ENCODE measurements at places on chromosomes 4 and X.
A peak's percentile ranks its signal among the peaks of the same experiment; 100 is the strongest.

DNA sequence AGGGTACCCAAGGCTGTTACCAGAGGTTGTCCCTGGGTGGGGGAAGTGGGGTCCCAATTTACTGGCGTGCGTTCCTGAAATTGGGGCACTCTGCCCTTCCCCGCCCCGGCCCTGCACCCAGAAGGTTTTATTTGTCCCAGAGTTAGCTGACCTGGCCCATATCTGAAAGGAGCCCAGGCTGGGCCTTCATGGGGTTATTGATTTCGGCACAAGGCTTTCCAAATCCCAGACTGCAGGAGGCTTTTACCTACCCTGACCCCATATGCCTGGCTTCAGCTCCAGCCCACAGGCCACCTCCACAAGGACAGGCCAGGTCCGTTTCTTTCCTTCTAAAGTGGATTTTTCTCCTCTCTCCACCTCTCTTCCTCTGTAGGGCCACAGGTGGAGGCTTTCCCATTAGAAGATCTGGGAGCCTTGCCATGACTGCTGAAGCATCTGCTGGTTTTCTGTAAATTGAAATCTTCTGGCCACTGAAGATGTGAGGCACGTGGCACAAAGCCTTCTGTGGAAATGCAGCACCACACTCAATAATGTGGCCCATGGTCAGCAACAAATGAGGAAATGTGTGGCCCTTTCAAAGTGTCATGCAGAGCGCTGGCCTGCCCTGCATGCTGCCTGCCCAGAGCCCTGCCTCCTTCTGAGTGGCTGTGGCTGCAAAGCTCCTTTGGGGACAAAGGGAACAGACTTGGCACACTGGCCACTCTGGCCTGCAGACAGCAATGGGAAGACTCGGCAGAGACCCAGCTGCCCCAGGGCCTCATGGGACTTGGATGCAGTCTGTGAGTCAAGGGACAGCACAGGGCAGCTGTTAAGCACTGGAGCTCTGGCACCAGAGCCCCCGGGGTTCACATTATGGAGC lies 43.1 kb upstream of the MTM1 start:
- peaks cover 2% of the 10 kb centered on the region for H3K27me3 ChIP-seq
- no peaks in the 10 kb centered on the region for H3K4me1 ChIP-seq
- no peak for DNase-seq
- no peaks in the 10 kb centered on the region for H3K36me3 ChIP-seq
- H3K4me3 ChIP-seq: no peak overlapping the region
- H3K27ac ChIP-seq: no peak overlapping the region

DNA sequence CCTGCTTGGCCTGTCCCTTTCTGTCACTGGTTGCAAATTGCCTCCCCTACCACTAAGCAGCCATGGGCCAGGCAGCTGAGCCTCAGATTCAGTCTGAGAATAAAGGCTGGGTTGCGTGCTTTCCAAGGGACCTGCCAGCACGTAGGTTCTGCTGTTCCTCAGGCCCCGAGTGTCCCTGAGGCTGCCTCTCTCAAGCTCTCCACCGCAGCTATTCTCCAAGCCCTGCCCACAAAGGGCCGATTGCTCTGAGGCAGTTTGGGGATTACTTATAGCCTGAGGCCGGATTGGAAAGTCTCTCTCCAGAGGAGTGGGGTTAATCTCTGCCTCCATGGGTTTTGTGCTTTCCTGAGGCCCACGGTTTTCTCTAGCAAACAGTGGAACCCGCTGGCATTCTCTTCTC lies 590.7 kb downstream of the BCOR start:
- H3K27me3 ChIP-seq: no peaks in the 10 kb centered on the region
- H3K4me3 ChIP-seq: no peak overlapping the region
- DNase-seq: no peak
- H3K27ac ChIP-seq: no peak overlapping the region

DNA sequence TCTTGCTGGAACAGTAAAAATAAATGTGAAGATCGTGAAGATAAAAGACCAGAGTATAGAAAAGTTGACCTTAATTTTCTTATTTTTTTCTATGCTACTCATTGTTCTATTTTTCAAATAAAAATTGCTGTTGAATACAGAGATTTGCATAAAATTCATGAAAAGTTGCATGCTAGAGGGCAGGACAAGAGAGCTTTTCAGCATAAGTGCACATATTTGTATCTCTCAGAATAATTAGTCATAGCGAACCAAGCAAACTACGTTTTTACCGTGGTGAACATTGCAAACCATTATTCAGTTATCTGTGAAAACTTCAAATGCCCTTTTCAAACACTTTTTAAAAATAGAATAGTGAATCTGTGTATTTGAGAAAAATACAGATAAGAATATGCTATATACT lies 26.4 kb upstream of the AFF2 start:
- H3K4me3 ChIP-seq: no peak overlapping the region
- no peak for DNase-seq
- peaks cover 2% of the 10 kb centered on the region for H3K27me3 ChIP-seq
- H3K36me3 ChIP-seq: no peaks in the 10 kb centered on the region
- H3K27ac ChIP-seq: no peak overlapping the region

- no peaks in the 10 kb centered on the region for H3K4me1 ChIP-seq
- H3K27me3 ChIP-seq: no peaks in the 10 kb centered on the region
- no peaks in the 10 kb centered on the region for H3K36me3 ChIP-seq
These were observed 180.8 kb downstream of the RAPGEF2 start for GRCh38 chr4:159283696-159284095.

- no peaks in the 10 kb centered on the region for H3K4me1 ChIP-seq
- no peak overlapping the region for H3K4me3 ChIP-seq
- no peaks in the 10 kb centered on the region for H3K36me3 ChIP-seq
These were observed 145.9 kb downstream of the IRS4 start for GRCh38 chrX:108590496-108590895.

DNA sequence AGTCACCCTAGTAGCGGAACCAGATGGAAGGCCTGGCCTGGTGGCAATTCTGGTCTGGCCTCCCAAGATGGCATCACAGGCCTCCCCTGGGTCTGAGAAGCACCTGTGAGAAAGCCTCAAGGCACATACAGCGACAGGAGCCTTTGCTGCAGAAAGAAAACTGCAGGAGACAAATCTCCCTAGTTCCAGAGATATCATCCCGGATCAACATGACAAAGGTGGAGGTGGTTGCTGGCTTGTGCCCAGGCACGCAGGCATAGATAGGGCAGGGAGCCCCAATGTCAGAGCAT lies 93.6 kb downstream of the BCOR start:
- H3K36me3 ChIP-seq: no peaks in the 10 kb centered on the region
- H3K4me1 ChIP-seq: peaks cover 21% of the 10 kb centered on the region
- peaks cover 21% of the 10 kb centered on the region for H3K27me3 ChIP-seq

DNA sequence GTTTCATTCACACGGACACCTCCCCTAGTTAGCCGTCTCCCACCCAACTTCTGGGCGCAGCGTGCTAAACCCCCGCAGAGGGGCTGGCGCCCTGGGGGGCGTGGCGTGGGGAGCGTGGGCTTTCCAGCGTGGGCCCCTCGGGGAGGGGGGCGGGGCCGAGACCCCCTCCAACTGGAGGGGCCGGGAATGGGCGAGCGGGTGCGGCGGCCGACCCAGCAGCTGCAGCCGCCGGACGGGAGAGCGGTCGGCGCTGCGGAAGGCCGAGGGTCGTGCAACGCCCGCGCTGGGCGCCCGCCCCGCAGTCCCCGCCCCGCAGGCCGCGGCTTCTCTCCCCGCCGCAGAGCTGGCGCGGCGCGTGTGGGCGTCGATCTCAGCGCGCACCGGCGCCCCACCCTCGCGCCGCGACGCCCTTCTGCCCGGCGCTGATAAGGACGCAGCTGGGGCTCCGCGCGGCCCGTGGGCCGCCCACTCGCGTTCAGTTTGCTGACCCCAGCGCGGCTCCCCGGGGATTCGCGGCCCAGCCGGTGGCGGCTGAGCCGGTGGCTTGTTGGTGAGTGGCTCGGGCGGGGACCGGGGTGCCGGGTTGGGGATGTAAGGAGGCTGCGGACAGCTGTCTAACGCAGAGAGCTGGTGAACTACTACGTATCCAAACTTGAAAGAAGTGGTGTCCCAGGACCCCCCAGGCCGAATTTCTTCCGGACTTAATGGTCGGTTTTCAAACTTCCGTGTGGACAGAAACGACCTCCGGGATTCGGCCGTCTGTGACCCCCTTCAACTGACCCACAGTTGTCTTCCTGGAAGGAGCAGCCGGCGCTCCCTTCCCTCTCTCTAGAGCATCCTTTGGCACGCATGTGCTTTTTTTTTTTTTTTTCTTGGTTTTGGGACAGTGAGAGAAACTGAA lies 1.5 kb downstream of the FHDC1 start:
- peaks cover 72% of the 10 kb centered on the region for H3K27me3 ChIP-seq
- peak overlapping the region; percentile 73 for H3K4me3 ChIP-seq
- no peak for DNase-seq
- peaks cover 3% of the 10 kb centered on the region for H3K36me3 ChIP-seq
- H3K4me1 ChIP-seq: peaks cover 18% of the 10 kb centered on the region
- no peak overlapping the region for H3K27ac ChIP-seq

DNA sequence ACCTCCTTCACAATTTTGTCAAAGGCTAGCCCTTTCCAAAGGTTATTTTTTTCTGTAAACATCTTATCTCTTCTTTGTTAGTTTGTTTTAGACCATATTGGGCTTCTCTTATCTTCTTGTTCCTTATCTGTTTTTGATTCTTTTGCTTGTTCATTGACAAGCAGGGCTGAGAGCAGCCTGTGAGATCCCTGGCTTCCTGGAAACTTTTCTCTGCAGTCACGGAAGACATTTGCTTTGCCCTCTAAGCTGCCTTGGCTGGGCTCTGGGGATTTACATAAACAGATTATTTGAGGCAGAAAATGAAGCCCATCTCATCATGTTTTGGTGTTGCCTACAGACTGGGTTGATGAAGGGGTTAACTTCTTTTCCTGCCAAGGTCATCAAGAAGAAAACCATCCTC lies 157.4 kb upstream of the AMOT start:
- H3K27me3 ChIP-seq: no peaks in the 10 kb centered on the region
- no peak overlapping the region for H3K4me3 ChIP-seq
- H3K36me3 ChIP-seq: no peaks in the 10 kb centered on the region
- no peak for DNase-seq
- H3K4me1 ChIP-seq: no peaks in the 10 kb centered on the region

DNA sequence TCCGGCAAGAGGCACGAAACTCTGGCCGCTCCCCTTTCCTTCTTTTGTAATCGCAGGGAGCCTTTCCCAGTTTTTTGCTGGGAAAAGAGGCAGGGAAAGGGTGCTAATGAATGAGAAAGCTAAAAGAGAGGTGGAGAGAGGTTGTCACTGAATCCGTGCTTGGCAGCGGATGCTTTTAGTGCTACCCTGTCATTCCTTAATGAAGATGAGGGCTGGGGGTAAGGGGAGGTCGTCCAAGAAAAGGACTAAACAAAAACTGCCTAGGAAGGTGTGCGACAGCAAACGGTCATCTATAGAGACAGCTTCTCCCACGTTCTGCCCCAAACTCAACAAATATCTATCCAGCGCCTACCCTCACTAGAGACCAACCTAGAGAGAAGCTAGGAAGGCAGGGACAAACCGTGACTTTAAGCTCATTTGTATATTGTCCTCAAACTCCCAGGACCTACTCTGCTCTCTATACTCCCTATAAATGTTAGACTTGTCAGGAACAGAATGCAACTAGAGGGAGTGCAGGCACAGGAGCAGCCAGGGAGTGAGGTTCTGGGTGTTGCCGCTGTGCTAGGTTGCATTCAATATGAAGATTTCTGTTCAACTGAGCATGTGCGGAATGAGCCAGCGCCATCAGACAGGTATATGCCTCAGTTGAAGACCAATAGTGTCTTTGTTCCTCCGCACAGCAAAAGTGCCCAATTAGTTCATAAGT lies 777 bp upstream of the CASK start:
- H3K27ac ChIP-seq: peak overlapping the region; percentile 82
- H3K4me1 ChIP-seq: peaks cover 17% of the 10 kb centered on the region
- peaks cover 5% of the 10 kb centered on the region for H3K36me3 ChIP-seq
- no peaks in the 10 kb centered on the region for H3K27me3 ChIP-seq
- DNase-seq: peak; percentile 17

- no peak overlapping the region for H3K27ac ChIP-seq
- no peaks in the 10 kb centered on the region for H3K27me3 ChIP-seq
- no peaks in the 10 kb centered on the region for H3K36me3 ChIP-seq
- no peak overlapping the region for H3K4me3 ChIP-seq
- DNase-seq: no peak
These were observed 484.4 kb upstream of the NR3C2 start for GRCh38 chr4:148926276-148927260.

DNA sequence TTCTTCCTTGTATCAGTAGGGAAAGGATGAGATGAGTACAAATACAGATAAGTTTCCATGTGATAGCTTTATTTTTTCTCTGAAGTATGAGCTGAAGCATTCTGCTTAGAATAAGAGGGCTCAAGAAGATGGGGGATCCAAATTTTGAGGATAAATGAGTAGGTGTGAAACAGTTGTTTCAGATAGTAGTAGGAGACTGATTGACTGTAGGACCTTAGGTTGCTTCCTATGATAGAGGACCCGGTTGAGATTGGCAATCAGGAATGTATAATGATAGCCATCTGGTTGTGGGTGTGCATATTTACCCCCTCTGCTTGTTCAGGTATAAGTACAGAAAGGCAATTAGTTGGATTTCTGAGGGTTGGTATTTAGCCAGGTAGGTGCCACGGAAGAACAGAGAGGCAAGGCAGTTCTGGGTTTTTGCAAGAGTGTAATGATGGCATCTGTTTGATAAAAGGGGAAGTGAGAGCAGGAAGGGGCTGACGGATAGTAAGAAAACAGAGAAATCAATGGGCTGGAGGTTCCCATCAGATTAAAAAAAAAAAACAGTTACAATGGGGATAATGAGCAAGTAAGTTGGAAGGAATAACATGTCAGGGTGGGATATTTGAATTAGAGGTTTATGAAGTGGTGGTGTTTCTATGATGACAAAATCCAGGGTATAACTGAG lies 13.7 kb downstream of the OCRL start:
- H3K27ac ChIP-seq: no peak overlapping the region
- DNase-seq: no peak
- no peak overlapping the region for H3K4me3 ChIP-seq
- H3K36me3 ChIP-seq: no peaks in the 10 kb centered on the region
- H3K4me1 ChIP-seq: no peaks in the 10 kb centered on the region
- no peaks in the 10 kb centered on the region for H3K27me3 ChIP-seq

DNA sequence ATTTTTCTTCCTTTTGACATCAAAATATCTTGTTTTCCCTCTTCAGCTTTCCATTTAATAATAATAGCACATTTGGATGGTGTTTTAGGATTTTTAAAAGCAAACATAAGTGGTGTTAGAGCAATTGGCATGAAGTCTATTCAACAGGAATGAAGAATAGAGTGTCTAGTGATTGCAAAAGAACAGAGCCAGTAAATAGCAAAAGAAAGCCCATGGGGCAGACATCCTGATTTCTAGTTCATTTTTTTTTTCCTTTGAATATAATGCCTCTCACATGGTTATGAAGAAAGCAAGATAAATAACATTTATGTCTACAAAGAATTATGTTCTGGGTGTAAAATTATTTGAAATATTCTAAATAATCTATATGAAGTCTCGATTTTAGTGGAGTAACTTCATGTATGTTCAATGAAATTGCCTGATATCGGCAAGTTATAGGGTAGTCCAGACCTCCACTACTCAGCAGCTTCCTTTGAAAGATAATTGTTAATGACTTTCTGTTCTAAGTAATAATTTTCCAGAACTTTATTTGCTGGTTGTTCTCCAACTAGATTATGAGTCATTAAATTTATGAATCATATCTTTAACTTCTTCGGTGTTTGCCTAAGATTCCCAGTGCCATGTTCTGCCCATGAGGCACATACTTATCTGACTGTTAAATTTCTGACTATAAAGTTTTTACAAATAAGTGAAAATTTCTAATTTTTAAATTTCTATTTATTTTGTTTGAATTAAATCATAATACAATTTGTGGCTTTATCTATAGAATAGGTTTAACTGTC lies 587.9 kb downstream of the TLL1 start:
- H3K27me3 ChIP-seq: no peaks in the 10 kb centered on the region
- no peaks in the 10 kb centered on the region for H3K36me3 ChIP-seq
- no peaks in the 10 kb centered on the region for H3K4me1 ChIP-seq
- no peak for DNase-seq
- no peak overlapping the region for H3K4me3 ChIP-seq
